ENCODE measurements at places on chromosomes 4 and X.

GRCh38 chr4:6914448-6914847 lies 4.8 kb downstream of the TBC1D14 start:
- H3K27me3 ChIP-seq = no peaks in the 10 kb centered on the region
- H3K4me3 ChIP-seq = no peak overlapping the region
- no peak for DNase-seq
- H3K27ac ChIP-seq = no peak overlapping the region

DNA sequence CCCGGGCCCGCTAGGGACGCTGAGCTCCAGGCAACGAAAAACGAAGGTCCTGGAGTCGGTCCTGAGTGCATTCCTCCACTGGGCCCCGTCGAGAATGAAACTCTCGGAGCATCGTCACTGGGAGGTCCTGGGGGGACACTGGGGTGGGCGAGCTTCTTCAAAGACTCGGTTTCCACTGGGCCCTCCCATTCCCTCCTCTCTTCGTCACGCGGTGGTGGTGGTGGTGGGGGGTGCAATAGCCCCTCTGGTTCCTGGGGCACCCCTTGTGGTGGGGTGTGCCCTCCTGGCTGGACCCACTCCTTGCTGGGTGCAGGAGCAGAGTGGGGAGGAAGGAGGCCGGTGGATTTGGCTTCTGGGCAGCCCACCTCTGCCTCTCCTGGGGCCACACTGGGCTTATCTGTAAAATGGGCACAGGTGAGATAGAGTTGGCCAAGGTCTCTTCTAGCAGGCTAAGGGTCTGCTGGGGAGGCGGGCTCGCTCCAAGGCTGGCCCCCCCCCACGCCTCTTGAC lies 12.9 kb downstream of the HMX1 start:
- DNase-seq = no peak
- H3K4me3 ChIP-seq = no peak overlapping the region
- H3K27ac ChIP-seq = no peak overlapping the region

GRCh38 chr4:80125252-80126177 lies 52.5 kb upstream of the ANTXR2 start:
- H3K4me3 ChIP-seq = peak overlapping the region; percentile 23
- no peaks in the 10 kb centered on the region for H3K27me3 ChIP-seq
- peak; percentile 17 for DNase-seq
- peak overlapping the region; percentile 90 for H3K27ac ChIP-seq

DNA sequence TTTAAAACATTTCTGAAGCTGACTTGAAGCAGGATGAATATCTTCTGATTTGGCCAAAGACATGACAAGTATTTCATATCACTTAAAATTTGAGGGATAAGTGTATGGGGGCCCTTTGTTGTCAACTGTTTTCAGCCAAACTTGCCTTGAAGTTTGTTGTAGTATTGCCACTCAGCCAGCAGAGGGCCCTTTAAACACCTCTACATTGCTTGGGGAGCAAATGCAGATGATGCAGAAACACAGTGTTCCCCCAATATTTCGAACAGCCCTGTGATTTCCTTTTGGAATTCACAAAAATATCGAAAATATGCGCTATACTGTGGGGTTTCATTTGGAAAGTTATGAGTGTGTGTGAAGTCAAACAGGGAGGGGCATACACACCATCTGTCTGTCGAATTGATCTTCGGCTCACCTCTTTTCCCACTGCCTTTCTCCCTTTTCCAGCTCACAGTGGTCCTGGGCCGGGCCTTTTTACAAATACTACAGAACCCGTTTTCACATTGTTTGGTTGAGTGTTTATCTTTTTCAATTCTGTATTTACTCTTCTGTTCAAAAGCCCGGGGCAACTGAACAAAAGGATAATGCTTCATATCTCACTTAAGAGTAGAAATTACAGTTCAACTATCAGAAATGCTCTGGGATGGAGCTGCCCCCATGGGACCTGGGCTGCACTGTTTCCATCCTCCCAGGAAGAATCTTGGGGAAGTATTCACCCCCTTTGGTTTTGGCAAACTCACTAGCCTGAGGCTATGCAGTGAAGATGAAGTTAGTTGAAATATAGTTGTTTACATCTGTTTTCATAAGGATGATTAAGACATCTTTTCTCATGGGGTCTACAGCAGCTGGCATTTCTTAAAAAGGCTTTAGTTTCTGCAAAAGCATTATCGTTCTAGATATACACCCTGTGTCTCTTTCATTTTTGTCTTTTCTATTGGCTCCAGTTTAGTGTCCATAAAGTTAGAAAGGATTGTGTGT lies 137.6 kb downstream of the EGF start:
- H3K36me3 ChIP-seq = no peaks in the 10 kb centered on the region
- H3K4me1 ChIP-seq = peaks cover 6% of the 10 kb centered on the region

DNA sequence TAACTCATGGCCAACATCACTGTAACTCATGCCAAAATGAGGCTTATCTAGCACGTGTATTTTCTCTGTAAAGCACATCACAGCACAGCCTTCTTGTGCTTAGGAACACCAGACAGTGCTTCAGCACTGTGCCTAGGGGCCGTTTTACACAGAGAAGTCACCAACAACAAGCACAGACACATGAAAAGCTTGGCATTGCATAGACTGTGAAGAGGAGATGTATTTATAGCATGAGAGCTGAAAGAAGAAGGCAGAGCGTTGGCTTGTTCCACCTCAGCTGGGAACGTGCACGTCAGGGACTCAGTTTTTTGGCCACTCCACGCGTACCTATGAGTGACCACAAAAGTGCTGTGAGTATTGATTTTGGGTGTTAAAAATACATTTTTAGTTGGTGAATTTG lies 116.3 kb upstream of the SFRP2 start:
- DNase-seq = no peak
- H3K4me3 ChIP-seq = no peak overlapping the region
- H3K27ac ChIP-seq = no peak overlapping the region
- H3K4me1 ChIP-seq = no peaks in the 10 kb centered on the region
- peaks cover 21% of the 10 kb centered on the region for H3K27me3 ChIP-seq

DNA sequence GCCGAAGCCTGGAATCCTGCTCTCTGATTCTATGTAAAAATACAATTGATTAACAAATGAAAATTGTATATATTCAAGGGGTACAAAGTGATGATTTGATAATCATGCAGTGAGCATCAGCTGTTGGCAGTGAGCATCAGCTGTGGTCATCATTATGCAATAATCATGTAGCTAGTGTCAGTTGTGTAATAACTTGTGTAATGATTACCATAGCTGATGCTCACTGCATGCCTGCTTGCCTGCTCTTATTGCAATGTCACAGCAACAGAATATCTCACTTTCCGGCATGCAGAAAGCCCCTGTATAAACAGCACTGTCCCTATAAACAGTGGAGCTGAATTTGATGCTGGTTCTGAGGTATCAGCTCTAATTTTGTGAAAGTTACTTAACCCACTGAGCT lies 46.8 kb downstream of the SULT1B1 start:
- H3K27me3 ChIP-seq = no peaks in the 10 kb centered on the region
- no peak overlapping the region for H3K27ac ChIP-seq
- DNase-seq = no peak
- no peaks in the 10 kb centered on the region for H3K36me3 ChIP-seq
- H3K4me1 ChIP-seq = no peaks in the 10 kb centered on the region
- no peak overlapping the region for H3K4me3 ChIP-seq

GRCh38 chrX:68807818-68808217 lies 21.0 kb upstream of the EFNB1 start:
- H3K36me3 ChIP-seq = no peaks in the 10 kb centered on the region
- no peak overlapping the region for H3K4me3 ChIP-seq
- H3K4me1 ChIP-seq = no peaks in the 10 kb centered on the region
- H3K27ac ChIP-seq = no peak overlapping the region
- no peak for DNase-seq

- no peak overlapping the region for H3K4me3 ChIP-seq
- H3K36me3 ChIP-seq = no peaks in the 10 kb centered on the region
- no peak for DNase-seq
- H3K27me3 ChIP-seq = no peaks in the 10 kb centered on the region
- no peak overlapping the region for H3K27ac ChIP-seq
These were observed 82.1 kb downstream of the PPP1R2C start for GRCh38 chrX:42695800-42696358.

DNA sequence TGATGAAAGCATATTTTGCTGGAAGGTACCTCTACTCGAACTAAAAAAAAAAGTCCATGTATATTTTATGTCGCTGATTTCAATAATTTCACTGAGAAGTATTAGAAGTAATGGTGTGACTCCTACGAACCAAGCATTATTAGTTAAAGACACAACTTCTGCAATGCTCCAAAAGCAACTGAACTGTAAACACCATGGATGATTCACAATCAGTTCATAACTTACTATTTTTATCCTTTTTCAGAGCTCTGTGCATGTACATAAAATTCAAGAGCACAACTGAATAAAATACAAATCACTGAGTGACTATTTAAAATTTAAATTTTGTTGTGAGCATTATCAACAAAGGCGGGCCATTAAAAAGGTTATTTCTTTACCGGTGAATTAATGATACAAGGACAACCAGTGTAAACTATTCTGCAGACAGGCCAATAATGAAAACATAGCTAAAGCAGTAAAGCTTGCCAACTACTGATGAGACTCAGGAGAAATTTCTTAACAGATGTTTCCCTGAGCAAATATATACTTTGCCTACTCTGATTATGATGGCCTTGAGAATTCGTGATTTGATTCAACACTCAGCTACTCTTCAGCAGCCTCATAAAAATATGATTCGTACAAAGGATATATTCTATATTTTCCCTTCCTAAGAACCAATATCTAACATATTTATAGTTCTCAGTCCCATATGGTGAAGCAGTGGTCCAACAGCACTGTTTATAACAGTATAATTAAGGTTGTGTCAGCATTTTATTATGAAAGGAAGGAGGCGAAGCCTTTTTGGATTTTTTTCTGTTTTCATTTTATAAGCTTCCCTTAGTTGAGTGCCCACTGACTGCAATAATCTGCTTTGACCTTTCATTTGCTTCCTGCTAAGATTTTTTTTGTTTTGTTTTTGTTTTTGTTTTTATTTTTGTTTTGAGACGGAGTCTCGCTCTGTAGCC lies 62.8 kb upstream of the NEIL3 start:
- no peak overlapping the region for H3K4me3 ChIP-seq
- H3K4me1 ChIP-seq = peaks cover 14% of the 10 kb centered on the region
- no peaks in the 10 kb centered on the region for H3K36me3 ChIP-seq
- no peak for DNase-seq
- no peak overlapping the region for H3K27ac ChIP-seq

GRCh38 chr4:121216461-121216860 lies 52.3 kb upstream of the TNIP3 start:
- no peak for DNase-seq
- peaks cover 38% of the 10 kb centered on the region for H3K4me1 ChIP-seq
- peak overlapping the region; percentile 90 for H3K27ac ChIP-seq
- peak overlapping the region; percentile 35 for H3K4me3 ChIP-seq

DNA sequence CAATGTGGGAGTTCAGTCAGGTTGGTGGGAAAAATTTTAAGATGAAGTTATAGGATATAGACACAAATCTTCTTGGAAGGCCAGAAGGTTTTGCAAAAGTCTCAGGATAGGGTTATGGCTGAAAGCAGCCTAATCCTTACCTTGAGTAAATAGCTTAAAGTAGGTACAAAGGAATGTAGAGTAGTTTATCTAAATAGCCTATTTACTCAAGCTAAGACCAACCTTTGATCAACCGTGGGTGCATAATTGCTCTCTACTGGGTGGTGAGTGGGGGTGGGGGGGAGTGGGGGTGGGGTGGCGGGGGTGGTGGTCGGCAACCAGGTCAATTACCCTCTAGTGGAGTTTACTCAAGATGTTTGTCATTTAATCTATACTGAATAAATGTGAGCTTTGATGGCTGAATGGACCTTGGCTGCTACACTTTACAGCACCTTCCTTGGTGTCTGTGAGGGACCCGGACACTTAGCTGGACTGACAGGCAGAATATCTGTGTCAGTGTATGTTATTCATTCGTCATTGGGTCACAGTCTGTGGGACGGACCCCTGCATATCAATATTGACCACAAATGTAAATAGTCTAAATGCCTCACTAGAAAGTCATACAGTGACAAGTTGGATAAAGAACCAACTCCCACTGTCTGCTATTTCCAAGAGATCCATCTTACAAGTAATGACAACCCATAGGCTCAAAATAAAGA lies 545.7 kb upstream of the PABPC4L start:
- H3K4me3 ChIP-seq = no peak overlapping the region
- no peak overlapping the region for H3K27ac ChIP-seq
- no peaks in the 10 kb centered on the region for H3K36me3 ChIP-seq
- DNase-seq = no peak
- no peaks in the 10 kb centered on the region for H3K27me3 ChIP-seq
- H3K4me1 ChIP-seq = no peaks in the 10 kb centered on the region

GRCh38 chr4:41683326-41683725 lies 65.2 kb downstream of the PHOX2B start:
- no peak for DNase-seq
- H3K4me1 ChIP-seq = no peaks in the 10 kb centered on the region
- no peak overlapping the region for H3K4me3 ChIP-seq
- H3K27ac ChIP-seq = no peak overlapping the region
- H3K36me3 ChIP-seq = no peaks in the 10 kb centered on the region

- H3K4me1 ChIP-seq = no peaks in the 10 kb centered on the region
- peak; percentile 11 for DNase-seq
- H3K27ac ChIP-seq = no peak overlapping the region
- no peak overlapping the region for H3K4me3 ChIP-seq
These were observed 45.8 kb downstream of the BCORL1 start for GRCh38 chrX:130028196-130028595.

DNA sequence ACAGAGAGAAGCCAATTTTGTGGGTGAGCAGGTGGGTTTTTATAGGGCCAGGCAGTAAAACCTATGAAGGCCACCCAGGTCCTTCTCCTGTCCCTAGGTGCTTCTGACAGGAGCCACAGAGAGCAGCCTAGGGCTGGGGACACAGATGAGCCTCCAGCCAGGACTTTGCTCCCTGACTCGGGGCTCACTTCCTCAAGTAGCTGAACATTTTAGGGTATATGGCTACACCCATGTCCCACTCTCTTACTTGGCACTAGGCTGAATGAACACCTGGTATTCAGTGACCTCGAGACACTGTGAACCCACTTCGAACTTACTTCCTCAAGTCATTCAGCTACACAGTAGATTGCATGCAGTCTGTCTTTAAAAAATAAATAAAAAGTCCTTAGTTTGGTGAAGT lies 217.3 kb downstream of the MID1IP1 start:
- H3K4me3 ChIP-seq = no peak overlapping the region
- no peaks in the 10 kb centered on the region for H3K4me1 ChIP-seq
- no peak overlapping the region for H3K27ac ChIP-seq
- no peak for DNase-seq

DNA sequence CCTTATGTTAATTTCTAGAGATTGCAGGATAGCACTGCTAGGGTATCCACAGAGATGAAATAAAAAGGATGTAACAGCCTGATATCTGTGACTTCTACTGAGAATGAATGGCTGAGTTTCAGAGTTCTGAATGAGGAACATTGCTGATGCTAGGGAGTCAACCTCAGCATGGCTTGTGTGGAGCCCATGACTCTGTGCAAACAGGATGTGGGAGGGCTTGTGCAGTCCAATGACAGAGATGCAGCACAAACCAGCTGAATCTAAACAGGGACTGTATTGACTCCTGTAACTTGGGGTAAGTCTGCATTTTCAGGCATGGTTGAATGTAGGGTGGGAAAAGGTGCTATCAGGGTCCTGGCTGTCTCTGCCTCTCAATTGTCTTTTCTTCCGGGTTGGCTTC lies 5.3 kb upstream of the RASL11B start:
- H3K27ac ChIP-seq = no peak overlapping the region
- DNase-seq = no peak
- no peaks in the 10 kb centered on the region for H3K36me3 ChIP-seq
- H3K27me3 ChIP-seq = peaks cover 64% of the 10 kb centered on the region
- no peak overlapping the region for H3K4me3 ChIP-seq

GRCh38 chr4:7183161-7183560 lies 9.2 kb upstream of the SORCS2 start:
- peaks cover 13% of the 10 kb centered on the region for H3K4me1 ChIP-seq
- H3K4me3 ChIP-seq = no peak overlapping the region
- no peak for DNase-seq
- H3K27ac ChIP-seq = no peak overlapping the region

Measured in central memory CD8-positive, alpha-beta T cell (primary cell).